ENCODE measurements at places on chromosomes 11 and 22.

- no peak for DNase-seq
Measured at GRCh38 chr22:37511395-37512104, 7.7 kb downstream of the CARD10 start.

DNA sequence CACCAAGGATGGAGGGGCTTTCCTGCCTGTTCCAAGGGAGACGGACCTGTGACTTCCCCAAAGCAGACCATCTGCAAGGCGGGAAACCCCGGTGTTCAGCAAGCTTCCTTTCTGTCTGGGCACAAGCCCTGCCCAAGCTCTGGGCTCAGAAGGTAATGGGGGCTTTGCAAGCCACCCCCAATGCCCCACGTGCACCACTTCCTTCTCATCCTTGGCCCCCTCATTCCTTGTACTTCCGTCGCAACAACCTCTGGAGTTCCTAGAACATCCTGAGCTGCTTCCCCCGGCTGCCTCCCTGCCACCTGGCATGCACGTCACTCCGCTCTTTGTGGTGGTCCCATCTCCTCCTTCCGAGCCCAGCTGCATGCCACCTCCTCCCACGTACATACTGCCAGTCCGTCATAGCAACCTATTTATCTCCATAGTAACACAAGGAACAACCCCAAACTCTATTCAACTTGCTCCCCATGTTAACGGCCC lies 3.9 kb downstream of the MYEOV start:
- no peak for DNase-seq

- DNase-seq: no peak
Measured at GRCh38 chr11:29187215-29187614, 829.6 kb downstream of the KCNA4 start.

GRCh38 chr22:22848364-22848866 lies 39.2 kb upstream of the IGLL5 start:
- DNase-seq: peak; percentile 37

GRCh38 chr11:31199378-31199777 lies 170.2 kb downstream of the DCDC1 start:
- no peak for DNase-seq

DNA sequence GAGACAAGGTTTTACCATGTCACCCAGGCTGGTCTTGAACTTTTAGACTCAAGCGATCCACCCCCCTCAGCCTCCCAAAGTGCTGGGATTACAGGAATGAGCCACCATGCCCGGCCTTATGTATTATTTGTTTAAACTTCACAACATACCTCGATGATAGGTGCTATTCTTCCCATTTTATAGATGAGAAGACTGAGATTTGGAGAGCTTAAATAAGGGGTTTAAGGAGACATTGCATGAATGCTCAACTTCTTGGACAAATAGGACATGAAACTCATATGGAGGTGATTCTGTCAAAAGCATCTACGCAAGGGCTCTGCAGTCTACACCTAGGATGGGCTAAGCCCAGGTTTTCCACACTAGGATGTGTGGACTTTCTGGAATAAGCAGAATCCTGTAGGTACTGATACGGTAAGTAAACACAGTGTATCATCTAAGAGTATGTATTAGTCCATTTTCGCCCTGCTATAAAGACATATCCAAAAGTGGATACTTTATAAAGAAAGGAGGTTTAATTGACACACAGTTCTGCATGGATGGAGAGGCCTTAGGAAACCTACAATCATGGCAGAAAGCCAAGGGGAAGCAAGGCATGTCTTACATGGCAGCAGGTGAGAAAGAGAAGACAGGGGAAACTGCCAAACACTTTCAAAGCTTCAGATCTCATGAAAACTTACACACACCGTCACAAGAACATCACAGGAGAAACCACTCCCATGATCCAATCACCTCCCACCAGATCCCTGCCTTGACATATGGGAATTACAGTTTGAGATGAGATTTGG lies 62.8 kb upstream of the CAPRIN1 start:
- no peak for DNase-seq

- no peak for DNase-seq
Measured at GRCh38 chr11:76263166-76263565, 56.9 kb upstream of the WNT11 start.

DNA sequence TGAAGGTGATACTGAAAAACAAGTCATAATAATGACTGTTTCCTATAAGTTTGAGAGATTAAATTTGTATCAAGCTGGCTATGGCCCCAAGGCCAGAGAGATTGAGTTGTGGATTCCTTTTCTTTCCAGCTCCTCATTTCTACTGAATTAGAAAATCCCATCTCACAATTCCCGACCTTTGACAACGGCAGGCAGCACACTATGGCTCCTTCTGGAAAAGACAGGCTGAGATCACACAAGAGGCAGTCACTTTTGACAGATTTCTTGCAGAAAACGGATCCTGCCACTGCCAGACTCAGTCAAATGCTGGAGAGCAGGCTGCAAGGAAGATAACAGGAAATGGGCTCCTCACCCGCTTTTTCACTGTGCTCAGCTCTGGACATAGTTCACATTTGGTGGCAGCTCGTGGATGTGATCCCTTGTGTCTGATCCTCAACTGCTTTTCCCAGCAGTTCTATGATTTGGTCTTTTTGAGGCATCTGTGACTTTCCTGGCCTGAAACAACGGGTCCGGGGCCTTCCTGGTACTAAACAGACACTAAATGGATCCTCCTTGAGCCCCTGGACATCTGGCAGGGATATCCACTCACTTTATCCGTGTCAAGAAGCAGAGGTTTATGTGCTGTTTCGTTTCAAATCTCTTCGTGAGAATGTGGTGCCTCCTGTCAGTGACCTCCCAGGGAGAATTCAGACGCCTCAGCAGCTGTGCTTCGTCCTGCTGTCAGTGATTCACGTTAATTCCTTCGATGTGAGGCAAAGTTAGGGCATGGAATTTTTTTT lies 26.1 kb upstream of the RTL6 start:
- DNase-seq: no peak

GRCh38 chr11:77127920-77128691 lies at the start of gene MYO7A:
Gene MYO7A (plus strand): TSS chr11:77128246. CDS start chr11:77130635, 2,389 bp downstream.
- DNase-seq: no peak

DNA sequence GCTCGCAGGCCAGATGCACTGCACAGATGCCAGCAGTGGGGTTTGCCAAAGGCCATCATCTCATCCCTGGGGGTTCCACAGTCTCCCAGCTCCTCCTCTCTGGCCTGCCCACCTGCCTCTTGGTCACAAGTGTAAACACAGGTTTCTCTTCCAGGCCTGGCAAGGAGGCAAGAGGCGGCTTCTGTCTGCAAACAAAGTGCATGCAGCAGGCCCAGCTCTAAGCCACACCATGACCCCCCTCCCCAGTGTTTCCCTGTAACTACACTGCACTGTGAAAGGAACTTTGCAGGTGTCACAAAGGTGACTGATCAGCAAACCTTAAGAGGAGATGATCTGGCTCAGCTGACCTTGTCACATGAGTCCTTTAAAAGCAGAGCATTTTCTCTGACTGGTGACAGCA lies 26.2 kb upstream of the SHISAL1 start:
- DNase-seq: no peak

DNA sequence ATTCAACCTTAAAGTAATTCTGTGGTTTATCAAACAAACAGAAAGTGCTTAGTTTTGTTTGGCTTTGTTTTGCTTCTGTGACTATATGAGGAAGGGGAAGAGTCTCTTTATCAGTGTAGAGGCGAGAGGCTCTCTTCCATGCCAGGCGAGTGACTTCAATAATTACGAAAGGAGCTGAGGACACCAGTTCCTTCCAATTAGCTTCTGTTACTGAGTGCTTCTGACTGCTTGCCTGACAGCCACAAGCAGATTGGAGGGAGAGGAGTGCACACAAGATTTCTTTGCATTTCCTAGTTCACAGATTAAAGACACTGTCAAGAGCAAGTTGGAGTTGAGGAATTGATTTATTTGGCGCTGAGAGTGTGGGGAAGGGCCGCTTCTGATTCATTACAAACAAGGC lies 1484.5 kb upstream of the TENM4 start:
- no peak for DNase-seq

DNA sequence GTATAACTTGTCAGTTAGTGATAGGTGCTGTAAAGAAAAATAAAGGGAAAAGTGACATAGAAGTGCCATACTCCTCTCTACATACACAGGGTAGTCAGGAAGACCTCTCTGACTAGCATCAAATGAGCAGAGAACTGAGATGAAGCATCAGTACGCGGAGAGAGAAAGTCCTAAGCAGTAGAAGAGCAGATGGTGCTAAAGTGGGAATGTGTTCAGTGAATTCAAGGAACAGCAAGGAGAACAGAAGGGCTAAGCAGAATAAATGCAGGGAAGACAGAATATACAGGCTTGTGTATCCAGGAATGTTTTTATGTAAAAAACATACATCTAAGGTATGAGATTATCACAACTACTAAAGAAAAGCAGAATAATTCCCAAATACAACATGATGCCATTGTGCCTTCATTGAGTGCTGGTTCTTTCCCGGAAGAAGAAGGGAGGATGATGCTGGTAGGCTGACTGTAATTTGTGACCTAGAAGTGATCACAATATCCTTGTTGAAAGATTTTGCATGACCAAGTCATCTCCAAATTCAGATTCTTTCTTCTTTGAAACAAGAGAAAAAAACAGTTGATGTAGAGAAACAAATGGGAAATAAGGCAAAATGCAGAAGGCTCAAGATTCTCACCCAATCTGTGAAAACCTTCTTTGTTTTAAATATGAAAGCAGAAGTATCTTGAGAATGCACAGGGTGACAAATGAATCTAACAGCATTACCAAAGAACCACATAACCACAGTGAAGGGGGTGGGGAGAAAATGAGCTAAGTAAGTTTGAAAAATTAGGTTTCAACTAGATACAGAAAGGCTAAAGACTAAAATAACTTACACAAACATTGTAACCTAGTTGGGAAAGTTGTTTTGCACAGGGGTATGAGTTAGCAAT lies 20.5 kb downstream of the MRE11 start:
- DNase-seq: no peak

DNA sequence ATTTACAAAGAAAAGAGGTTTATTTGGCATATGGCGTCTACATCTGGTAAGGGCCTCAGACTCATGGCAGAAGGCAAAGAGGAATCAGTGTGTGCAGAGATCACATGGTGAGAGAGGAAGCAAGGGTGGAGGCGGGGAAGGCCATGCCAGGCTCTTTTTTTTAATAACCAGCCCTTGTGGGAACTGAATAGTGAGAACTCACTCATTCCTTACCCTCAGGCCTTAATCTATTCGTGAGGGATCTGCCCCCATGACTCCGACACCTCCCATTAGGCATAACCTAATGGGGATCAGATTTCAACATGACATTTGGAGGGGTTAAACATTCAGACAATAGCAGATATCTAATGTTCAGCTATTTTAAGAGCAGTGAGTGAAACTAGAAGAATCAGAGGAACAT lies 55.7 kb downstream of the ATM start:
- DNase-seq: no peak

DNA sequence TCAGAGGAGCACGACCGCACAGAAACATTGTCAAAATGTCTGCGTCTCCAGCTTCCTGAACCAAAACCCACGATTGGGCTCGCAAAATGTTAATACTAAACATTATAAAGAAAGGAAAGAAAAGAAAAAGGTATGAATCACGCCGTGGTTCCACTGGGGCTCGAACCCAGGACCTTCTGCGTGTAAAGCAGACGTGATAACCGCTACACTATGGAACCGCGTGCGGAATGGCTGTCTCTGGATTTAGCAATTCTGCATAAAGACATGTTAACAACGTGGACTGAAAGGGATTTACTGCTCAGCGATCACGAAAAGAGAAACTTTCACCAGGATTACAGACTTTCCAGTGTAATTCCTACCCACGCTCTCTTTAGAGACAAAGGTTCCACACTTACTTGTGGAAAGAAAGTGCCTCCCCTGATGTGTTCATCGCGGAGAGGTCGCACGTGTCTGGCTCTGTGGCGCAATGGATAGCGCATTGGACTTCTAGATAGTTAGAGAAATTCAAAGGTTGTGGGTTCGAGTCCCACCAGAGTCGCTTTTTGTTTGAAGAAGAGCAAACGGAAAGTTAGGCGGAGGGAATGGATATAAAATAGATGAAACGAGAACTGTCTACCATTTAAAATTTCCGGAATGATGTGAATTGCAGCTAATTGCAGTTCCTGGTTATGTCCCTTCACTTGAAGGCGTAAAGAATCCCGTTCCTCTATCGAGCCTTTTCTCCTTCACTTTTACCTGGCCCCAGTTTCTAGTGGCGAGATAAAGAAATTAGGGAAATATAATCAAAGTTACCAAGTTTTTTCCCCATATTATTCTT lies 39.7 kb downstream of the OR4D9 start:
- DNase-seq: peak; percentile 94

DNA sequence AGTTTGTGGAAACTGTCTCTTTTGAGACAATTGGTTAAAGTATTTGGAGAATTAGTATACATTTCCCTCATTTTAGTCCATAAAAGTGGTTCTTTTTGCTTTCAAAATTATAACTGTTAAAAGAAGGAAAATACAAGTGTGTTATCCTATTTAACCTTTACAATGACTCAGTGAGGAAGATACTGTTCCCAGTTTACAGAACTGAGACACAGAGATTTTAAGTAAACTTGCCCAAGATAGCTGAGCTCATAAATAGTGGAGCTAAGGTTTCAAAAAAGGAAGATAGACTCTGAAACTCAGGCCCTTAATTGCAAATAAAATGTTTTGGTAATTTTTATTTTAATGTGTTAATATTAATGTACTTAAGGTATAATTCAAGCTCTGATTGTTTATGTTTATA lies 58.9 kb downstream of the DKK3 start:
- no peak for DNase-seq

- no peak for DNase-seq
Measured at GRCh38 chr11:16034074-16034473, 322.3 kb downstream of the SOX6 start.

- no peak for DNase-seq
Measured at GRCh38 chr11:2164081-2164480, 3.1 kb upstream of the INS start.

DNA sequence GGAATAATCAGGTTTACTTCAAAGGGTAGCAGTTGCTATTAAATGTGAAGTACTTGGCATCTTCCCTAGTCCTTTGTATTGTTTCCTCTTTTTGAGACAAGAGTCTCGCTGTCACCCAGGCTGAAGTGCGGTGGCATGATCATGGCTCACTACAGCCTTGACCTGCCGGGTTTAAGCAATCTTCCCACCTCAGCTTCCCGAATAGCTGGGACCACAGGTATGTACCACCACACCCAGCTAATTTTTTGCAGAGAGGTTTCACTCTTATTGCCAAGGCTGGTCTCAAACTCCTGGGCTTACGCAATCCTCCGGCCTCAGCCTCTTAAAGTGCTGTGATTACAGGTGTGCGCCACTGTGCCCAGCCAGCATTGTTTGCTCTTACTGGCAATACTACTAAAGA lies 36.2 kb upstream of the RAPSN start:
- DNase-seq: no peak

DNA sequence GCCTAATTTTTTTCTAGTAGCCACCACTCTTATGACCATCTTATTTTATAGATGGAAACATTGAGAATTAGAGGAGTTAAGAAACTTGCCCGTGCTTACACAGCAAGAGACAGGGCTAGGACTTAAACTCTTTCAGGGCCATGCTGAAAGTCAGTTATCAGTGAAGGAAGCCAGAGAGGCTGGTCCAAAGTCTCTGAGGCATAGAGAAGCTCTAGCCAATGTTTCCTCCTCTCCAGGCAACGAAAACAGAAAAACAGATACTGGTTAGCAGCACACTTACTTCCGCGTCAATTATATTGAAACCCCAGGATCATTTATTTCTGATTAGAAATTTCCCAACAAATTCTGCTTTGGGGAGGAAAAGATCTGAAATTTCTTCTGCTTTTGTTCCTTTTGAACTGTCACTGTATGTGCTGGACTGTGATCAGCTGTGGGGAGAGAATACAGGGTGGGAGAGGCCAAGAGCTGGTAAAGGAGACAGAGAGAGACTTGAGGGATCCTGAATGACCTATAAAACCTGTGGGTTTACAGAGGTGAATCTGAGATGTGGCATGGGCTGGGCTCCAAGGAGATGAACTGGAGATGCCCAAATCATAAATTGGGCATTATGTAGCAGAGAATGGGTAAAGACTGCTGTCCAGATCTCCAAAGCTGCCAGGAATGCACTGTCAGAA lies 37.5 kb upstream of the CAPRIN1 start:
- no peak for DNase-seq

Data from NCI-H1694 (cell line).